Myometrial cell (primary cell): ENCODE measurements at places on chromosomes 6 and 20. TPM values are rescaled to one million over a fixed set of nuclear protein-coding genes. Genes with fewer than 3 reads are reported as not detected.

Gene ZNFX1
- total RNA-seq = 18.1 and 18.5 TPM in 2 replicates

Gene BTNL2
- total RNA-seq = not detected in 2 replicates

Gene PCNA
- 187 and 216 TPM in 2 replicates for total RNA-seq

Gene UBE3D
- 2.8 and 8.4 TPM in 2 replicates for total RNA-seq

Gene HAO1
- total RNA-seq = not detected in 2 replicates

Gene ROS1
- total RNA-seq = 0.86 and 1.2 TPM in 2 replicates

Gene FAM184A
- under 0.01 and 0.18 TPM in 2 replicates for total RNA-seq

Gene PTGIS
- total RNA-seq = 0.58 and 0.89 TPM in 2 replicates

Gene SASH1
- total RNA-seq = 11.3 and 11.5 TPM in 2 replicates

Gene RBM38
- 5.2 and 5.7 TPM in 2 replicates for total RNA-seq

Gene ABCC10
- 14.7 and 26.1 TPM in 2 replicates for total RNA-seq

Gene NRSN2
- total RNA-seq = 78.9 and 110 TPM in 2 replicates

Gene NKX2-4
- not detected in 2 replicates for total RNA-seq

Gene XKR7
- total RNA-seq = not detected in 2 replicates

Gene THBS2
- total RNA-seq = 483 and 502 TPM in 2 replicates
